ENCODE measurements at places on chromosomes 5 and 9.

DNA sequence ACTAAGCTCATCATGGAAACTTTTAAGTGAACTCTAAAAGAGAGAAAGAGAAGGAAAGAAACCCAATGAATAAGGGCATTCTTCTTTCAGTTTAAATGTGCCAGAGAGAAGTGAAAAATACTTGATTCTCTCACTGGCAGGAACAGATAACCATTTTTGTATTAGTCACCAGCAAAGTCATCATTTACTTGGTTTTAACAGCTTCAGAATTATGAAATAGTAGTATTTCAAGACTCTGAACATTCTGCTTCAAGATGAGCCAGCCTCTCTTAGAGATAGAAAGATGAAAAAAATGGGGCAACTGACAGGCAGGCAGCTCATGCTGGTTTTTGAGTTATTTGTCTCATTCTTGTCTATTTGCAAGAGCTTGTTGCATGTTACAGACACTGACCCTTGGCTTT is 103.5 kb downstream of the GCNT1 start:
- no peak for DNase-seq

GRCh38 chr9:93190133-93190525 is 6.2 kb downstream of the WNK2 start:
- no peak for DNase-seq

DNA sequence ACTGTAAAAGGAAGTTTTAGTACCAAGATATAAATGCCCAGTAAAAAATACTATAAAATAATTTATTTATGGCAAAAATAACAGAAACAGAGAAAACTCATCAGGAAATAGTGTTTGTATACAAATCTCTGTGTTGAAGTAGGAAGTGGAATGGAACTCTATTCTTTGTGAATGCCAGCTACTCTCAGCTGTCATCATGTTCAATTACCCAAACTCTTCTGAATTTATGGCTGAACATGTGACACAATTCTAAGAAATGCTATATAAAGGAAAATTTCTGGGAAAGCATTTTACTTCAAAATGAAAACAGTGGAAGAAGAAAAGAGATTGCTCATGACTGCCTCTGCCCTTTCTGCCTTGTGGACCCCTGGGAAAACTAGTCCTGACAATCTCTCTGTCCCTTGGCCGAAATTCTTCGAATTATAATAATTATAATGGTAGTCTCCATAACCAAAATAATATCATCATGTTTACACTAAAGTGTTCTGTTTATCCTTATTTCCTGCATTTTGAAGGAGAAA is 522.3 kb upstream of the ST8SIA4 start:
- no peak for DNase-seq

- no peak for DNase-seq
These were observed 41.7 kb downstream of the C5orf15 start for GRCh38 chr5:133926489-133927299.
